Activated CD4-positive, alpha-beta T cell treated with anti-CD3 and anti-CD28 coated beads for 4 hours (primary cell): ENCODE measurements at places on chromosomes 11 and 22.

DNA sequence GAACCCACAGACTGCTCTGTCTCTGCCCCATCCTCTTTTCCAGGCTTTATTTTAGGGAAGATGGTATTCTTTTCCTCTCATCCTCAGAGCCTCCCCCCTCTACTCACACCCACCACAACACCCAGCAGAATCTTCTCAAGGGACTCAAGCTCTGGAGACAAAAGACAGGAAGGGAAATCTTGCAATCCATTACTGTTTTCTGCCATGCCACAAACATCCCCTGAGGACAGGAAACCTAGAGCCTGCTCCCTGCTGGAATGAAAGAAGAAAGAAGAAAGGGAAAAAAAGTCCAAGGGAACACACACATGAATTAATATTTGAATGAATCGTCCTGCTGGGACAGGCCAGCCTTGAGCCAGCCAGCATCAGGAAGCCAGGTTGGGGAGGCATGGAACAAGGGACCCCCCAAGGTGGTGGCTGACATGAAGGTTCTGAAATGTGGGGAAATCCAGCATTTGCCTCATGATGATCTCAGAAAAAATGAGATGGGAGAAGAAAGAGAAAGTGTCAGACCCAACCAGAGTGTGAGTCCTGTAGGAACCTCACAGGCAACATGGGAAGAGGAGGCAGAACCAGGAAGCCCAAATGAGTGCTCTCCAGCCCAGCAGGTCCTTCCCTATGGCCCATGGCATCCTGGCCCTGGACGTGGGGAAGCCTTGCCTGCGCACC, 34.0 kb downstream of the SLCO2B1 start:
- DNase-seq = no peak

GRCh38 chr11:133948711-133949110, 8.1 kb downstream of the IGSF9B start:
- no peak for DNase-seq

GRCh38 chr22:50573491-50574382, 4.5 kb downstream of the CPT1B start:
- no peak for DNase-seq

GRCh38 chr11:8772571-8773519, 90.3 kb downstream of the RPL27A start:
- no peak for DNase-seq

DNA sequence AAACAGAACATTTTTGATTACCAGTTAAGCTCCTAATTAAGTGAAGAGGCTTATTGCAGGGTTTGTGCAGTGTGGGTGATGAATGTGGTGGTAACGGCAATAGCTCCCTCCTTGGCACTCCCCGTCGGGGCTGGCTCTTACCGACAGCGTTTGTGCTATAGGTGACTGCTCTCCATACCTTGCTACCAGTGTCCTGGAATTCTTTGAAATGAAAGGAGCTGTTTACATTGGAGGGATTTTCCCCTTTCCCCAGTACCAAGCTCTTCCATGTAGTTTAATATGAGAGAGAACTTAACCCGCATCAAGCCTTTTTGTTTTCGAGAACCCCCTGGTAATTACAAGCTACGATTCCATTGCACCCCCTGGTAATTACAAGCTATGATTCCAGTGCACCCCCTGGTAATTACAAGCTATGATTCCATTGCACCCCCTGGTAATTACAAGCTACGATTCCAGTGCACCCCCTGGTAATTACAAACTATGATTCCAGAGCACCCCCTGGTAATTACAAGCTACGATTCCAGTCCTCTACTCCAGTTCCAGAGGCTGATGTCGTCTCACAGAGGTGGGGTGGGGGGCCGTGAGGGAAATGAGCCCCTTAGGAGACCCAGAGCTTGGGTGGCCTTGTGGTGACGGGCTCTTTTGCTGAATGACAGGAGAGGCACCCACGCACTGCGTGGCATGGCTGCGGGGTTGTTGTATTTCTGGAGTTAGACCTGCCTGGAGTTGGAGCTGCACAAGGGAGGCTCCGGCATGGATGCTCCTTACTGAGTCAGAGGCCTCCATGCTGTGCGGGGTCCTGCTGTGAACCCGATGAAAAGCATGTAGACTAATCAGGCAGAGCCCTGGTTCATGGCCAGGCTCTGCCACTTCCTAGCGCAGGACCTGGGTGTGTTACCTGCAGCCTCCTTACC, 205.3 kb downstream of the TBC1D22A start:
- DNase-seq = no peak

GRCh38 chr11:66543263-66544107, 2.4 kb downstream of the ZDHHC24 start:
- peak; percentile 20 for DNase-seq

- DNase-seq = no peak
Observed at GRCh38 chr11:104946907-104947306, 21.5 kb downstream of the CASP4 start.

DNA sequence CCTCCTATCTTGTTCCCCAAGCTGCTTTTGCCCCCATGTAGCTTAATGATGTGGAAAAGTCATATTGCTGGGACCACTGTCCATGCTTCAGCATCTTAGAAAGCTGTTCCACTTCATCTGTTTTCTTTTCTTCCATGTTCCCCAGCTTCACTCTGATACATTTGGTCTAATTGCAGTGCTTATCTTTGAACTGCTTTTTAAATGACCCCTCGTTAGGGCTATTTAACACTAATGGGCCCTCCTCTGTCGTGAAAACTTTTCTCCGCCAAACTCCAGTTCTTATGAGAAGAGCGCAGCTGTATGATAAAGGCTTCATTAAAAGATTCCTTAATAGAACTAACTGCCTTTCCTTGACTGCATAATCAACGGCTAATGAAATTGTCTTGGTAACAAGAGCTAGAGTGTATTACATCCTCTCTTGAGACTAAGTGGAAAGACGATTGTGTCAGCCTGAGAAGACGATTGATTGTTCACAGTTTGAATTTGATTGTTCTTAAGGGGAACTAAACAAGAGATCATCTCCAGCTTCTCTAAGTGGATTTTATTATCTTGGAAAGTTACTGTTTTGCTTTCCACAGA, 165.0 kb upstream of the MTNR1B start:
- no peak for DNase-seq

GRCh38 chr22:31956360-31956759, 12.0 kb downstream of the YWHAH start:
- DNase-seq = peak; percentile 30
